H9 (cell line): ENCODE measurements at places on chromosomes 1 and 21.
A peak's percentile ranks its signal among the peaks of the same experiment; 100 is the strongest.

DNA sequence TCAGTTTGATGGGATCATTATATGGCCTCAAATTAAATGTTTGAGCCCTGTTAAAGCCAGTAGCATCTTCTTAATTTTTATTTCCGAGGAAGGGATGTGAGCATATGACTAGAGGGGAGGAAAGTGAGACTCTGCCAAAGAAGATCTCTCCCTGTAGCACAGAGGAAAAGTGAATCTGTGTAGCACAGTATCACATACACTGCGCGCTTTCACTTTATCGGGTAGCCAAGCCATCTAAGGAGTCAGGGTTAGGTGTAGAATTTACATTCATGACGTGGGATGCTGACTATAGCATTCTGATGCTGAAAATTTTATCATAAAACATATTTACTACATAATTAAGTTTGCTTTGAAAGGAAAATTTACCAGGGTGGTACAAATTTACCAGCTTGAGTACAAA, 24.0 kb downstream of the LRRC8D start:
- no peak for DNase-seq

- DNase-seq: no peak
Measured at GRCh38 chr1:58435376-58435775, 111.2 kb downstream of the OMA1 start.

DNA sequence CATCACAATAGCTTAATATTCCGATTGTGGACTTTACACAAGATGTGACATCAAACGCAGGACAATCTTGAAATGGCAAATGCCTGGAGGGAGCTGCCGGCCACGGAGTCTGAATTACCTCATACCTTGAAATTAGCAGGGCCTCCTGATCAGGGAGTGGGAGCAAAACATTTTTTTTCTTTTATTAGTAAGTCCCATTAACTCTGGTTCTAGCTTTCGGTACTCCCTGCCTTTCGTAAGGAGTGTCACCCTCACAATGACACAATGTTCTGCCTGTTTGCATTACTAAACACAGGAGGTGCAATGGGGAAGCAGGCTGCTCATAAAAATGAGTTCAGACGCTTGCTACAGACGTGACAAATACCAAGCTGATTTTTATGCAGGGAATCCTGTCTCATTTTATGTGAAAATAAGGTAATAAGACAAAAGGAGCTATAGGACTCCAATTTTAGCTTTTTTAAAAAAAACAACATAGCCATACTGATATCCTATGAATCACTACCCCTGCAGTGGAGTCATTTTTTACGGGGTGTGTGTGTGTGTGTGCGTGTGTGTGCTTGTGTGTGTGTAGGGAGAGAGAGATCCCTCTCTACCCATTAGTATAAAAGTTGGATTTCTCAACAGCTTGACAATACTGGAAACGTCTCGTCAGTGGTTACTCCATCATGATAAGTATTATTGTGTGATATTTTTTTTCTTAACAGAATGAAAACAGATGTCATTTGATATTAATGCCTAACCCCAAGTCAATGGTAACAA, 205.1 kb upstream of the RUNX1 start:
- DNase-seq: no peak

- peak; percentile 76 for DNase-seq
Measured at GRCh38 chr1:197911111-197911856, 5.9 kb upstream of the LHX9 start.

DNA sequence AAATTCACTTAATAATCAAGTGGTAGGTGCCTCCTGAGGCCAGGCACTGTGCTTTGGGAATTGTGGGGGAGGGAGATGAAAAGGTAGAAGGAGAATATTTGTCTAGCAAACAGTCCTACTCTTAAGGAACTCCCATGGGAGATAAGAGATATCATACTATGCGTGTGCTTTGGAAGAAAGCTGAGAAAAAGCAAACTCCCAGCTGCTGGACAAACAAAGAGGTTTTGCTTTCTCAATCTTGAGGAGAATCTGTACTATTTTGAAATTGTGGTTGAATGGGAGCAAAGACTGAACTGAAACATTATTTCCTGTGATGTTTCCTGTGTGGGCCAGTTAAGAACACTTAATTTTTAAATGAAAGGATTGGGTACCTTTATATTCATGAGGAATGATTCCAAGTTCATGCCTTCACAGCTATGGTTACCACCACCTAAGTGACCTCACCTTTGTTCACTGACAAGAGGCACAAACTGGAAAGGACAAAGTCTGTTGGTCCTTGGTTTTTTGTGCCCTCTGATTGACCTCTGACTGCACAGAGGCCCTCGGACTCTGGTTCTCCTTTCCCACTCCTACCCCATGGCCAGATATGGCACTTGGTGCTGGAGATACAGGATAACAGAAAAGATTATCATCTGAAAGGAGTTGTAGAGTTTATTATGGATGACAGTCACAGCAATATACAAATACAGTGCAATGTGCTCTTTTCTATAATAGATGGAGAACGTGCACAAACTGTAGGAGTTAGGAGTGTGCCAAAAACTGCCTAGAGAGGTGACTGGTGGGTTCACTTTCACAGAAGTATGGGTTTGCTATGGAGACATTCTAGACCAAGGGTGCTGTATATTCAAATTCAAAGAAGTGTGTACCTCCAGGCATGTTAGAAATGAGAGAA, 1.6 kb downstream of the CD53 start:
- DNase-seq: no peak

GRCh38 chr1:201538612-201539551, at the start of gene NAV1:
TSS of gene NAV1 (plus strand) at chr1:201539127. CDS start at chr1:201622885, 83,758 bp downstream.
- DNase-seq: peak; percentile 74

DNA sequence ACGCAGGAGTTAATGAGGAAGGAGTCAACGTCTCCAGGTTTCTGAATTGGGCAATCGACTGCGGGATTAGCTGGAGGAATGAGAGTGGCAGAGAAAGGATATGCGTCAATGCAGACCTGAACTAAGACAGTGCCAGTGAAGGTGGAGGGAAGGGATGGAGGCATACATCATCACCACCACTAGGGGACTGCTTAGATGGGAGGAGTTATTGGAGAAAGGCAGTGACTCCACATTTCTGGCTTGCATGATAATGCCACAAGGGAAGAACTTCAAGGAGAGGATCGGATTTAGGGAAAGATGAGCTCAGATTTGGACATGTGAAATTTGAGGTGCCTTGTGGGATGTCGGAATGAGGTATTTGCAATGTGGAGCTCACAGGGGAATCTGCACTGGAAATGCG, 17.5 kb downstream of the VASH2 start:
- DNase-seq: peak; percentile 83

- DNase-seq: no peak
Measured at GRCh38 chr1:201489643-201490261, 17.2 kb downstream of the CSRP1 start.

DNA sequence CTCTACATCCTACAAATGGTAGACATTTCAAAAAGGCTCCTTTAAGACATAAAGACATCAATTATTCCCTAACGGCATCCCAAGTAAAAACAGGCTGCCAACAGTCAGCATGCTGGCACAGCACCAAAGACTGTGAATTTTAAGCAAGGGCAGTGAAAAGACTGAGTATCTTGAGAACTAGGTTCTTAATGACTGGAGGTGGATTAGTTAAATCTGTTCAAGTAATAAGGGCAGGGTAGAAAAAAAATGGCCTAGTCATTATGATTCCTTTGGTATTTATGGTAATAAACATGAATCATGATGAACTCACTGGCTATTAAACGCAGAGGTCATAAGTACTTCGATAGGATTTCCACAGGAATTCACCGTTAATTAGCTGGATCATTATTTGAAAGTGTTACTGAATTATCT, 75.2 kb downstream of the KIFAP3 start:
- no peak for DNase-seq

DNA sequence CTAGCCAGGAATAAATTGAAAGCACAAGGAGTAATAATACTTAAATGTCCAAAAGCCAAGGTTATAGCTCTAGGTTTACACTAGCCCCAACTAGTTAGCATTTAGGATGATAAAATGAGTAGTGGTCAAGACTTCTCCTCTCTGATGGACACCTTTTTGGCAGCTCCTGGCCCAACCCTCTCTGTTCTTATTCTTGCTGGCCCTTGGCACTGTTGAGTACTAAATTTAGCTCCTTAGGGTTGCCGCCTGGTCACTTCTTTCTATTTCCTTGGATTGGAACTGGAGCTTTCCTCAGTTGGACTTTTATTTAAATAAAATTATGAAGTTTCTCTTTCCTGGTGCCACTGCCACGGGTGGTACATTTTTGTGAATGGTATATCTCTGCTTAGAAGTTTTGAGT, 28.3 kb downstream of the ARID1A start:
- DNase-seq: no peak

DNA sequence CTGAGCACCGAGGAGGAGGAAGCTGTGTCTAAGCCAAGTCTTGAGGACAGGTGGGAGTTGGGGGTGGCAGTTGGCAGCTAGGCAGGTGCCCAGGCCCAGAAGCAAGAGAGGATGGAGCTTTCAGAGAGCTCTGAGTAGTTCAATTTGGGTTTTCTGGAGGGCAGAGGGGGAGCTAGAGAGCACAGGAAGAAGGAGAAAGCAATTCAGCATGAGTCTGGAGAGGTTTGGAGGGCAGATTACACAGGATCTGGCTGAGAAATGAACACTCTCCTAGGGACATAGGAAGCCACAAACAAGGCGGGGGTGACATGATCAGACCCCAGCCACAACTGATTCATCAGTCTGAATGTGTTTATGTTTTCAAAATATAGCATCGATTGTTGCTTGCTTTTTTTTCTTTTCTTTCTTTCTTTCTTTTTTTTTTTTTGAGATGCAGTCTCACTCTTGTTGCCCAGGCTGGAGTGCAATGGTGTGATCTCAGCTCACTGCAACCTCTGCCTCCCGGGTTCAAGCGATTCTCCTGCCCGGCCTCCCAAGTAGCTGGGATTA, 23.8 kb downstream of the PTPRF start:
- peak; percentile 61 for DNase-seq

- DNase-seq: no peak
Measured at GRCh38 chr1:164716992-164717703, 158.2 kb downstream of the PBX1 start.

DNA sequence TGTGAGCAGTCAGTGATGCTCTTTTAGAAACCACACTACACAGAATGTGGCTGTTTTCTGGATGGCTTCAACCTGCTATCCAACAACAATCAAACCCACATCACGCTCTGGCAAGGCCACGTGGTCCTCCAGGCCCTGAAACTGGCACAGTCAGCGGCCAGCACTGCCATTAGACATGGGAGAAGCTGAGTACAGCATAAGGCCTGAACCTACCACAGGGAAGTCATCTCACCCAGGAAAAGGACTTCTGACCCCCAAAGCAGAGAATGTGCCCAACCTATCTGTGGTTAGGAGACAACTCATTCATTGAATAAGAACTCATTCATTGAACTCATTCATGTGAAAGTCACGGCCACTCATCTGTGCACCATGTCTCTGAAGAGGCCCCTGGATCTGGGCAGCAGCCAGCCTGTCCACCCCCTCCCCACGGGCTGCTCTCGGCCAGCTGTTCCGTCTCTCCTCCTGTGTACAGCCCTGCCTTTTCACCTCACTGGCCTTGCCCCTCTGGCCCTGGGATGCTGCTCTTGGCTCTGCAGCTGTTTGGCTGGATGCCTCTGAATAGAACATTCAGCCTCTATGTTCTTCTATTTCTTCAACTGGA, 41.1 kb downstream of the C1orf198 start:
- DNase-seq: no peak

DNA sequence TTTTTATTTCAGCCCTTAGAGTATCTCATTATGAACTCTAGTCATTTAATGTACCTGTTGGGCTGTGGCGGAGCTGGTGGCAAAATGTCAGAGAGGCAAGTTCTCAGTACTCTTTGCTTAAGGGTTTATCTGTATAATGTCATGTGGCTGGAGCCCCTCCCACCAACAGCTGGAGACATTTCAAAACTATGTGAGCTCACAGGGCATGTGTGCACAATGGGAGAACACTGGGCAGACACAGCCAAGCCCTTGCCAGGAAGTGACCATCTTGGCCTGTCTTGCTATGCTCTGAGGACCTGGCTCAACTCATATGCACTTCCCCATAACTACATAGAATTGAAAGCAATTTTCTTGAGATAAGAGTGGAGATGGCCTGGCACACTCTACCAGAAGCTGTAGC, 296.4 kb downstream of the PTPRU start:
- no peak for DNase-seq

- DNase-seq: no peak
Measured at GRCh38 chr1:204206121-204206520, 7.7 kb downstream of the GOLT1A start.

DNA sequence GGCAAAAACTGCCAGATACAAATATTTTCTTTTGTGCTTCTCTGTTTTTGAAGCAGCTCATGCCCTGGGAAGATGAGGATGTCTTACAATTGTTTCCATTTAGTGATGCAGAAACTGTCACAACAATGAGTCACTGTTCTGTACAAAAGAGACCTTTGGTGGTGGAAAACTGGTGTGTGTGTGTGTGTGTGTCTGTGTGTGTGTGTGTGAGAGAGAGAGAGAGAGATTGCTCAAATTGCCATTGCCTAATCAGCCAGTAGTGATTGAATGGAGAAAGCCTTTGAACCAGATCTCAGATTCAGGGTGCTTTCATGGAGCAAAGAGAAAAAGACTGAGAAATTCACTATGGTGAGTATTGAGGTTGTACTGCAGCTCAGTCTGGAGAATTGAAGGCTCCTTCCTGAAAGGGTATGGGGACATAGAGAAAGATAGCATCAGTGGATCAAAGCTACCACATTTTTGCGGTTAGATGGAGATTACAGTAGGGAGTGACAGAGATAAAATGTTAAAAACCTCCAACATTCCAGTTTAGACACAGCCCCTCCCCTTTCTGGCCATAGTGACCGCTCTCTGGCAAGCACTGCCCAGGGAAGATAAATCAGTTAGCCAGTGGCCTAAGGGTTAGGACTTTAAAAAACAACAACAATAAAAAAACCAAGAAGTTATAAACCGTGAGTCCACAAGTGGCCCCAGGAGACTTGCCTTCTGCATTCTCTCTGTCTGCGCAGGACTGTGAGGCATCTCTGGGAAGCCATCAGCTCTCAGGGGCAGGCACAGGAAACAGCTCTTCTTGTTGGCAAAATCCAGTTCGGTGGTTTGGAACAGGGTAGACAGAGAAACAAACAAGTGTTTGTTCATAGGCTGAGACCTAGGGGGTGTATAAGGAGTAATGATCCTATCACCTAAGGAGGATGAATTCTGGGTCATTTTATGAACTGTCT, 406.5 kb downstream of the DUSP10 start:
- no peak for DNase-seq

DNA sequence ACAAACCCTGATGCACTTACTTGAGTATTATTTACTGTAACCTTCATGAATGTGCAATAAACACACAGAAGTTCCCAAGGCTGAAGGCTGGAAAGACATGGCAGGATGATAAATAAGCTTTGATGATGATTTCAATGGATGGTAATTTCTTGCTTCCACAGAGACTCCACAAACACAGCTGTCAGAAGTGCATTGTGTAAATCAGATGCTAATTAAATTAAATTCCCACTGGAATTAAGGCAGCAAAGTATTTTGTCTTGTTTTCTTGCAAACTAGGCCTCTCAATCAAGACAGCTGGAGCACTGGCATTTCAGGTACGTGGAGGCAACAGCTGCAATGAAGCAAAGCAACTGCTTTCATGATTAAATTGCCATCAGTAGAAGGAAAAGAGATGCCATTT, 24.1 kb downstream of the FAM177B start:
- no peak for DNase-seq

GRCh38 chr1:17929224-17929623, 174.1 kb downstream of the ACTL8 start:
- DNase-seq: no peak

GRCh38 chr1:229229137-229229720, 41.7 kb upstream of the RAB4A start:
- peak; percentile 76 for DNase-seq

- no peak for DNase-seq
Measured at GRCh38 chr1:225972344-225973152, 26.6 kb downstream of the SDE2 start.

GRCh38 chr1:178031856-178032320, 62.0 kb upstream of the RASAL2 start:
- peak; percentile 81 for DNase-seq

- DNase-seq: no peak
Measured at GRCh38 chr1:247528812-247529474, 7.3 kb downstream of the OR2C3 start.
